Non-pigmented ciliary epithelial cell (primary cell): ENCODE measurements at places on chromosomes 6 and 20.

DNA sequence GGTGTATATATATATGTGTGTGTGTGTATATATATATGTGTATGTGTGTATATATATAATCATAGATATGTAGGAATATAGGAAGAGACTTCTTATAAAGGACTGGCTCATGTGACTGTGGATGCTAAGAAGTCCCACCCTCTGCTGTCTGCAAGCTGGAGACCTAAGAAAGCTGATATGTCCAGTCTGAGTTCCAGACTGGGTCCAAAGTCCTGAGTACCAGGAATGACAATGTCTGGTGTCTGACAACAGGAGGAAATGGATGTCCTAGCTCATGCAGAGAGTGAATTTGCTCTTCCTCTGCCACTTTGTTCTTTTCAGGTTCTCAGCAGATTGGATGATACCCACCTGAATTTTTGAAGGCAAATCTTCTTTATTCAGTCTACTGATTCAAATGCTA lies 7.1 kb downstream of the ALDH5A1 start:
- DNase-seq: no peak

- DNase-seq: no peak
These were observed 64.3 kb upstream of the BTBD3 start for GRCh38 chr20:11853359-11853758.

DNA sequence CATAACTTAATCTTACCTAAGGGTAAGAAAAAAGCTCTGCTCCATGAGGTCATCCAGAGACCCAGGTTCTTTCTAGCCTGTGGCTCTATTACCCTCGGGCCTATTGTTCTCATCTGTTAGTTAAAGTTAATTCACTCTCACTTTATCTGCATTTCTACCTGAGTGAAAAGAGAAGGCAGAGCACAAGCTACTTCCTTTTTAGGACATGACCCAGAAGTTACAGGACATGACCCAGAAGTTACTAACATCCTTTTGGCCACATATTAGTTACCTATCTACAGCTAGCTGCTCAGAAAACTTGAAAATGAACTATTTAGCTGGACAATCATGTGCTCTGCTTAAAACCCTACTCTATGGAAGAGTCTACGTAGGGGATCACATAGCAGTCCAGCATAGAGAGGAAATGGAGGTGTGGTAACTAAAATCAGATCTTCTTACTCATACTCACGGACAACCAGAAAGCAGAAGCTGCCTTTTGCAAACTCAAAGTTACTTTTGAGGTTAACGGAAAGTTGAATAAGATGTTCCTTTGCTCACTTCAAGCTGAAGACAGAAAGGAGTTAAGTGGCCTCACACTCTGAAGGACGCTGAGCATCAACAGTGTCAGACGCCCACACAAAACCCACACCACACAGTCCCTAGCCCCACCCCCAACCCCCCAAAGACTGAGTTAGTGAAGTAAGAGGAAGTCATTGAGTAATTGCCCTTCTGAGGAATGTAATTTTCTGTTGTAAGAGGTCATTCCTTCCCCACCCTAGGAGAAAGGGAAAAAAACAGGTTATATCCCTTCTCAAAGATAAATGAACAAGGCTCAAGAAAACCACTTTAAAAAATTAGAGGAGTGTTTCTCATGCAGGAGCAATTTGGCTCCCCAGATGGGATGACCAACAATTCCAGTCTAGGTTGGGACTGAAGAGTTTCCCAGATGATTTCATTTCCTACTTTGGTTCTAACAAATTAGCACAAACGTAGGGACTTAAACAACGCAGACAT lies 45.9 kb upstream of the TAB2 start:
- DNase-seq: no peak

GRCh38 chr6:154888421-154889295 lies 106.5 kb upstream of the TIAM2 start:
- no peak for DNase-seq

GRCh38 chr20:59411170-59411569 lies 110.8 kb downstream of the EDN3 start:
- DNase-seq: no peak
